Activated CD4-positive, CD25-positive, alpha-beta regulatory T cell treated with anti-CD3 and anti-CD28 coated beads, Interleukin-2, amount 50 U/mL, for 24 hours (primary cell): ENCODE measurements at places on chromosomes 1 and 21.

- no peak for ATAC-seq
These were observed 366.4 kb upstream of the CXADR start for GRCh38 chr21:17146426-17146825.

GRCh38 chr1:236020359-236021219 lies 44.3 kb downstream of the NID1 start:
- no peak for ATAC-seq

DNA sequence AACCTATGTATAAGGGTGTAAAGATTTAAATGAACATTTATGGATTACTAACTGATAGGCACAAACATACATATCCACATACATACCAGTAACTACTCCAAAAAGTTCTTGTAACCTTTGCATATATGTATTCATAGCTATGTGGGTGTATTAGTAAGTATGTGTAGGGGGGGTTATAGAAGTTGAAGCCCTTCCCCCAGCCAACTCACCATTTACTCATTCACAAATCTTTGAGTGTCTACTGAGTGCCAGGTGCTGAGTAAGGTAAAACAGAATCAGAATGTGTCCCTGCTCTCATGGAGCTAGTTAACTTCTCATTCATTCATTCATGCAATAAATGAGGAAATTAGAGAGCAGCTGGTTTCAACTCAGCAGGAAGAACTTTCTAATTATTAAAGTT lies 1.3 kb downstream of the C1orf146 start:
- ATAC-seq = no peak

- no peak for ATAC-seq
These were observed 454.0 kb downstream of the PLPP3 start for GRCh38 chr1:56125316-56125715.

DNA sequence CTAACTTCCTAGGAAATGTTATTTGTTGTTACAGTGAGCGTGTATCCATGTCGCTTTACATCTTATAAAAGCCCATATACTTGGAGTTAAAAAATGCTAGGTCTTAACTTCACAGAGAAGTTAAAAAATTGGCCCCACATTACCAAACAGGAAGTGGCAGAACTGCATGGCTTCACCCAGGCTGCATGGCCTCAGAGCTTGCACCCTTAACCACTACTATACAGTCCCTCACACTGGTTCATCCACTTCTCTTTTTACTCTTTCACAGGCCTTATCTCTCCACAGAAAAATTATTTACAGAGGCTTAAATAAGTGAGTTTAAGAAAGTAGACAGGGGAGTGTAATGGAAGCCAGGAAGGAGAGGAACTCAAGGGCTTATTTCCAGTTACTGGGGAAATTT lies 402.5 kb downstream of the HHAT start:
- no peak for ATAC-seq

GRCh38 chr1:85940656-85941306 lies 215.8 kb downstream of the COL24A1 start:
- ATAC-seq = no peak

DNA sequence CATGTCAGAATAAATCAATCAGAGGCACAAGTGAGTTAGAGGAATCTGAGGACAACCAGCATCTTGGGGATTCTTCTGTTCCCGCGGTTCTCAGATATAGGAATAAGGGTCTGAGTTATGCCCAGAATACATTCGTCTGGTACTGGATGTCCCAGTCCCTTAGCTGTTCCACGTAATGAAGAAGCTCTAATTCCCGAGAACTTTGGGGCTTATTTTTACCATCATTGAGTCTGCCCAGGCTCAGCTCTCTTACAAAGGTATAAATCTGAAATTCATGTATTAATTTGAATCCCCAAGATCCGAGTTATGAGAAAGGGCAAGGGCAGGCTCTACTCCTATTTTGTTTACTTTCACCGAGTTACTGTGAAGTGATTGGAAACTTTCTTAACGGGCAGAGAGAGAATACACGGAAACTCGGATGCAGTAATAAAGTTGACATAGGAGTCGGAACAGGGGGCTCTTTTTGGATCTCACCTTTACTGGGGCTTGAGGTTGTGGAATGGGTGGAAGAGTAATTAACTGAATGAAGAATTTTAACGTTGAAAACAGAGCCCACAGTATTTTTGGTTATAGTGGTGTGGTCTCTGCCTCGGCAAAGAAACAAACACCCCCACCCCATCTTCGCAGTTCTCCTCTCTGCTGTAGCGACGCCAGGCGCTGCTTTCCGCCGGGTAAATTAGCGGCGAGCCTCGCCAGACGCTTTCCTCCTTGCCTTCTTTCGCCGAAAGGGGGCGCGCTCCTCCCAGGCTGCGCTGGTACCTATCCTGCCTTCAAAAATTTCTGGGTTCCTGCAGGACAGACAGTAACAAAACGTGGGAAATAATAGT lies 7.1 kb downstream of the PRRX1 start:
- no peak for ATAC-seq
